Activated CD8-positive, alpha-beta T cell treated with anti-CD3 and anti-CD28 coated beads, Interleukin-2, amount 10 ng/mL, durations not matched to agents 7 days and 5 days (primary cell): ENCODE measurements at places on chromosomes 16 and 17. TPM values are rescaled to one million over a fixed set of nuclear protein-coding genes. Genes with fewer than 3 reads are reported as not detected.

Gene SNRNP25
- 63.2 TPM for total RNA-seq

- no peak for DNase-seq
These were observed 60.7 kb upstream of the SREBF1 start for GRCh38 chr17:17897442-17897841.

DNA sequence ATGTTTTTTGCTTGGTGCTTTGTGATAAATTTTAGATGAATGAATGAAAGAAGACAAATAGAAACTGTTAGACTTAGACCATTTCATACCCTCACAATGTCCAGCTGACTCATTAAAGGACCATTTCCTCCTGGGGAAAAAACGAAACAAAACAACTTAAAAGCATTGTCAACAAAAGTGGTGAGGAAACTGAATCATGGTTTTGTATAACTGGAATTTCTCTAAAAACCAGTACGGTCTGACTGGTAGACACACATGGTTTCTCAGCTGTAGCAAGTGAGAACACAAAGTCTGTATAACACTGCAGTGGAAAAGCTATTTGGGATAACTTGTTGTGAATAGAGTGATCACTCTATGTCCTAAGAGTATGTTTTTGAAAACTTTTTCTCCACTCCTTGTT lies 5.3 kb upstream of the DDX52 start:
- no peak for DNase-seq

GRCh38 chr17:44102849-44103622 lies 20.4 kb downstream of the HDAC5 start:
- DNase-seq: no peak

- DNase-seq: no peak
These were observed 28.6 kb downstream of the CLEC16A start for GRCh38 chr16:10972819-10973464.

Gene SMIM36
- not detected for total RNA-seq

Gene EPX
- not detected for total RNA-seq

DNA sequence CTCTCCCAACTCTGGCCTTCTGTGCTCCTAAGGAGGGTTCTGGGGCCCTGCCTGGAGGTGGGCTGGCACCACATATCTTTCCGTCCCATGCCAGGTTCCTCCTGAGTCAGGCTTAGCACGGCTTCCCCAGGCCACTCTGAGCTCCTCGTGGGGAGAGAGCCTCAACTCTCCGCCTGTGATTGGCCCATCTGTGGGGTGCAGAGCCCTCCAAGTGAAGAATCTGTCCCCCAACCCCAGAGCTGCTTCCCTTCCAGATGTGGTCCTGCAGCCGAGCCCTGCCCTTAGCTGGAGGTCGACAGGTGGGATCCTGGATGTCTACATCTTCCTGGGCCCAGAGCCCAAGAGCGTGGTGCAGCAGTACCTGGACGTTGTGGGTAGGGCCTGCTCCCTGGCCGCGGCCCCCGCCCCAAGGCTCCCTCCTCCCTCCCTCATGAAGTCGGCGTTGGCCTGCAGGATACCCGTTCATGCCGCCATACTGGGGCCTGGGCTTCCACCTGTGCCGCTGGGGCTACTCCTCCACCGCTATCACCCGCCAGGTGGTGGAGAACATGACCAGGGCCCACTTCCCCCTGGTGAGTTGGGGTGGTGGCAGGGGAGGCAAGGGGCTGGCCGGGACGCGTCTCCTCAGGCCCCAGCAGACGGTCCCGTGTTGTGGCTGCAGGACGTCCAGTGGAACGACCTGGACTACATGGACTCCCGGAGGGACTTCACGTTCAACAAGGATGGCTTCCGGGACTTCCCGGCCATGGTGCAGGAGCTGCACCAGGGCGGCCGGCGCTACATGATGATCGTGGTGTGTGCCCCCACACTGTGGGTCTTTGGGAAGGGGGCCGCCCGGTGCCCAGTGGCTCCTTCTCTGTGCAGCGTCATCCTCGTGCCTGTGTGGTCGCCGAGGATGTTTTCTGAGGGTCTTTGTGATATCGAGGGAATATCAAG lies 6.9 kb downstream of the GAA start:
- no peak for DNase-seq

DNA sequence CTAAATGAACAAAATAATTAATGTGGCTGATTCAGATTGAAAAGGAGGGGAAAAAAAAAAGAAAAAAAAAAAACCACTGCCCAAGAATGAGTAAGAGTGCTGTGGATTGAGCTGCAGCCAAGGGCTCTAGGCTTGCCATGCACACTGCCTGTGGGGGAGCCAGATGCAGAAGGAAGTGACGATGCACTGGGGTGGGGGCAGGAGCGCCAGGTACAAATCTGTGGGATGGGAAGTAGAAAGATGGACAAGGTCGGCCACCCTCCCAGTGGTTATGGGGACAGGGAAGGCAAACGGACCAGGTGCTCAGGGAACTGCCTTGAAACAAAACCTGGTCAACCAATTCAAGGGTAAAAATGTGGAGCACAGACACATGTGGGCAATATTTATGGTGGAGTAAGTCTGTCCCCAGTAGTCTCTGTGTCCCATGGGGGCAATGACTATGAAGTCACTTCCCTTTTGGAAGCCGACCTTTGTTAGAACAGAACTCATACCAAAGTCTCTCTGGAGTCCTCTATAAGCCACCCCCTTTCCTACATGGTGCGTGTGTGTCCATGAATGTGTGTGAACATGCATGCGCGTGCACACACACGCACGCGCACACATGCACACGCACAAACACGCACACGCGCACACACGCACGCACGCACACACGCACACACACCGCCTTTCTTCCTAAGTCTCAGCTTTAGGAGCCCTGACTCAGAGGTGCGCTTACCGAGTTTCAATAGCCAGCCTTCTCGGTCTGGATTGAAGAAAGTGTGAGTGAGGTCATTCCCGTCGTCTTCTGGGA lies 84.3 kb downstream of the CYTH1 start:
- DNase-seq: no peak

- no peak for DNase-seq
These were observed 1.7 kb downstream of the ACADVL start for GRCh38 chr17:7221278-7222092.

GRCh38 chr17:3026856-3027751 lies 36.3 kb downstream of the OR1D5 start:
- no peak for DNase-seq

GRCh38 chr17:9475101-9475658 lies 100.4 kb downstream of the STX8 start:
- DNase-seq: no peak

Gene MPV17L
- total RNA-seq: not detected

Gene MAPT
- total RNA-seq: 0.11 TPM

Gene PYY
- not detected for total RNA-seq

DNA sequence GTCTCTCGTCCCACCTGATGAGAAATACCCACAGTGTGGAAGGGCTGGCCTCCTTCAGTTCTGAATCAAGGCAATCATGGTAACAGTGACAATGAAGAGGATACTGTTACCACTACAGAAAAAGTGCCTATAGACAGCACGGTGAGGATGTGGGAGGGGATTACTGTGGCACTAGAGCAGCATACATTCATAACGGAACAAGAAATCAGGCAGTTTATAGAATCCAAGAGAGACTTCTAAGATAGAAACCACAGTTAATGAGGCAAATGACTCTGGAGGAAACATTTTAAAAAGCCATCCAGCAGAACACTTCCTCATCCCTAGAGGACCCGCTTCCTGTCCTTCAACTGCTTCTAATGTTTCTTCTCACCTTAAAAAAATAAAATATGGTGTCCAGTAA lies 2.7 kb downstream of the RUSF1 start:
- no peak for DNase-seq

DNA sequence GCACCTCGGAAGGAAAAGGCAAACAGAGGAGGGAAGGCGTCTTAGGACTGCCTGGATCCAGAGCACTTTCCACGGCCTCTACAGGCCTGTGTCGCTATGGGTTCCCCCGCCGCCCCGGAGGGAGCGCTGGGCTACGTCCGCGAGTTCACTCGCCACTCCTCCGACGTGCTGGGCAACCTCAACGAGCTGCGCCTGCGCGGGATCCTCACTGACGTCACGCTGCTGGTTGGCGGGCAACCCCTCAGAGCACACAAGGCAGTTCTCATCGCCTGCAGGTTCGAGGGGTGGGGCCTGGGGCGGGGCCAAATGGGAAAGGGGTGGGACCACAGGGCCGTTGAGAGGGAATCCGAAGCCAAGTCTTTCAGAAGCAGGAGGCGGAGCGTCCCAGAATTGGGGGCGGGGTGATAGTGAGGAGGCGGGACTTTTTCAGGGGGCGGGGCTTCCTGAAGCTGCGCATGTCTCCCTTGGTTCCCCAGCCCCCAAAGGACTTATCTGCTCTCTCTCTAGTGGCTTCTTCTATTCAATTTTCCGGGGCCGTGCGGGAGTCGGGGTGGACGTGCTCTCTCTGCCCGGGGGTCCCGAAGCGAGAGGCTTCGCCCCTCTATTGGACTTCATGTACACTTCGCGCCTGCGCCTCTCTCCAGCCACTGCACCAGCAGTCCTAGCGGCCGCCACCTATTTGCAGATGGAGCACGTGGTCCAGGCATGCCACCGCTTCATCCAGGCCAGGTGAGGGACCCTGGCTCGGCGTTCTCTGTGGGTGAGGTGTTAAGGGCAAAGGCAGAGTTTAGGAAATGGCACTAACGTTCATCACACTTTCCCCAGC lies 939 bp downstream of the BCL6B start:
- DNase-seq: peak; percentile 95

DNA sequence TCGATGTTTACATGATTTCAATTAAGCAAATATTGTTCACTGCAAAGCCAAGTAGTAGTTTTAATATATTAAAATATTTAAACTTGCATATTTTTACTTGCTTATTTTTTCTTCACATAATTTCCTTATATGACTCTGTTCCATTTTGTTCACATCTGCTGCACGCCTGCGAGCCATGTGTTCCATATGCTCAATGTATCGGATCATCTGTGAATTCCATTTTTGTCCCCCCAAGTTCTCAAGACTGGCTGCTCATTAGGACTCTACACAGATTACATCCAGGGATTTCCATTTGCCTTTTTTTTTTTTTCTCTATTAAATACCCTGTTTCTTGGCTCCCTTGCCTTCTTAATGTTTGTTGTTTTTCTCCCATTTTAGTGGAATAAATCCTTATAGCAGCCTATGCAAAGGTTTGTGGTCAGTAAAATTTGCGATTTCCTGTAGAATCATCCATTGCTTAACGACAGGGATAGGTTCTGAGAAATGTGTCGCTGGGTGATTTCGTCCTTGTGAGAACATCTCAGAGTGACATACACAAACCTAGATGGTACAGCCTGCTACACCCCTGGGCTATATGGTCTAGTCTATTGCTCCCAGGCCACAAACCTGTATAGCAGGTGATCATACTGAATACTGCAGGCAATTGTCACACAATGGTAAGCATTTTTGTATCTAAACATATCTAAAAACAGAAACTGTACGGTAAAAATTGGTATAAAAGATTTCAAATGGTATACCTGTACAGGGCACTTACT lies 30.2 kb upstream of the TEKT3 start:
- no peak for DNase-seq

Gene KIF18B
- total RNA-seq: 104 TPM

DNA sequence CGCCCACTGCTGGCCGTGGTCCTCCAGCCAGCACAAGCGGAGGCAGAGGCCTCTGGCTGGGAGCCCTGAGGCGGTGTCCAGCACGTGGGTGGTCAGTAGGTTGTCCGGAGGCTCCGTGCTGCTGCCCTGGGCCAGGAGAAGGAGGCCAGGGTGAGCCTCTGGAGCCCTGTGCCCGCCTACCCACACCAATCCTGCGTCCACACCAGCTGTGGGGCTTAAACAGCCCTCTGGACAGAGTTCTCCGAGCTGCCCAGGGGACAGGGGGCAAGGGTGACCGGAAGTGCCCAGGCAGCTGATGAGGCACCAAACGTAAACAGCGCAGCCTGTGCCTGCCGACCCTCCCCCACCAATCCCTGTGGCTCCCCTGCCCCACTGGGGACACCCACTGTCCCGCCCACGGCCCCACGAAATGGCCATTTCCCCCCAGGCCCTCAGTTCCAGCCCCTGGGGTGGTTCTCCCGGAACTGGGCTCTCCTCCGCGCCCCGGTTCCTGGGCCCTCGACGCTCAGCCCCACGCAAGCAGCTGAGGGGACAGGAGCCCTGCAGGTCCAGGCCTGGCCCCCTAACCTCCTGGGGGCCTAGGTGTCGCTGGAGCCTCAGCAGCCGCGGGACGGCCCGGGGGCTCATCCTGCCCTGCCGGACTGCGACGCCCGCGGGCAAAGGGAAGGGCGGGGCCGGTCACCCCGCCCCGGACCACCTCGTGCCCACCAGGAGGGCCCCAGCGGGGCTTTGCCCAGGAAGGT lies 27.9 kb upstream of the DBNDD1 start:
- no peak for DNase-seq

DNA sequence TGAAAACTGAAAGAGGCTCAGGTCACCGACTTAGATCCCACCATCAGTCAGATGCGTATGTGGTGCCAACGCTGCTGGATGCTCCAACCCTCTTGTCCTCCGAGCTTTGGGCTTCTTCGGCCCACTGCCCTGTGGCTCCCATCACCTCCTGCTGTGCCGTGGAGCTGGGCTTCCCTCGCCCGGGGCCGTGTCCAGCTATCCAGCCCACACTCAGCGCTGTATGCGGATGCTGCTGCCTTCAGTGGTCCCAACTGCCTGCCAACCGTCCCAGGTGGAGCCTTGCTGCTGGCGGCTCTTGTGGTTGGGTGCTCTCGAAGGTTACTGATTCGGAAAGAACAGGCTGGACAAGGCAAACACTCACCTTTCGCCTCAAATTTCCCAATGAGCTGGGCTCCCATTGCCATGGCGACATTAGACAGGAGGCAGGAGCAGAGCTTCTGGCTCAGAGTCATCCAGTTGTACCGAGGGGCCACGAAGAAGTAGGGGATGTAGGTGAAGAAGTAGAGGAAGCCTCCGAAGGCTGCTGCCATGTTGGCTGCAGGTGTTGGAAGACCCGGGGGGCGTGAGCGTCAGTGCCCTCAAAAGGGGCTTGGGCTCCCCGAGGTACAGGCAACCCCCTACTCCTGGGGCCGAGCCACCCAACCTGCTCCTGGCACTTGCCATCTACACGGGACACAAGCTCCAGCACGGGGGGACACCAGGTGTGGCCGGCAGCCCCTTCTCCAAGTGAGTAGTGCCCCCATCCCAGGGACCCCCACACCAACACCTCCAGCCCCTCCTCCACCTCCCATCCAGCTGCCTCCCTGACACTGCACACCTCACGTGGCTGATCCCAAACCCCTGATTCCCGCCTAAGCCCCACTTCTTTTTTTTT lies 32.2 kb downstream of the ABCA3 start:
- DNase-seq: no peak

Gene GPR142
- total RNA-seq: not detected

GRCh38 chr16:26149364-26150190 lies 457.8 kb downstream of the HS3ST4 start:
- DNase-seq: no peak

DNA sequence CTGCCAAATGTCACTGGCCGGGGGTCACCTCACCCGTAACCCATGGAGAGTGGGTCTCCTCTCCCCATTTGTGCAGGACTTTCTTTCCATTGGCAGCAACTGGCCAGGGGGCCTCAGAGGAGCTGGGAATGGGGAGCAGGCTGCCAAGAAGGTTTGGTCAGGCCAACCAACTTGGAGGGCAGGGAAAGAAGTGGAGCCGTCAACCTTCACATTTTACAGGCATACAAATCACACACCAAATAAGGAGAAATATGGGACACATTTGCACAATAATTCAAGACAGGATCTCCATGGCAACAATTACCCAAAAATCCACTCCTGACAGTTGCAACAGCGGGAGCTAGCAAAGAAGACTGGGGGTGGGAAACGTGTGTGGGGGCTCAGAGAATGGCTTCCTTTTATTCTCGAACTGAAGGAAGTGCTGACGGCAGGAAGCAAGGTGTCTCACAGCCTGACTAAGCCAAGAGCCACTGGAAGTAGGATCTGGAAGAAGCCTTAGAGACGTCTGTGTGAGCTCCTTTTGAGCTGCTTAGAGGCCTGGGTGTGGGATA lies 20.9 kb downstream of the RPRML start:
- no peak for DNase-seq
